ENCODE measurements at places on chromosomes 16 and 17. TPM values are rescaled to one million over a fixed set of nuclear protein-coding genes. Genes with fewer than 3 reads are reported as not detected.

GRCh38 chr17:50953831-50954601 lies 87.9 kb upstream of the TOB1 start:
- DNase-seq, result no peak

- no peak for DNase-seq
Observed at GRCh38 chr16:23959752-23960072, 123.9 kb downstream of the PRKCB start.

The MYOCD gene
- total RNA-seq, result 82.1 TPM

GRCh38 chr17:42474276-42474675 lies 15.6 kb downstream of the ATP6V0A1 start:
- DNase-seq, result no peak

DNA sequence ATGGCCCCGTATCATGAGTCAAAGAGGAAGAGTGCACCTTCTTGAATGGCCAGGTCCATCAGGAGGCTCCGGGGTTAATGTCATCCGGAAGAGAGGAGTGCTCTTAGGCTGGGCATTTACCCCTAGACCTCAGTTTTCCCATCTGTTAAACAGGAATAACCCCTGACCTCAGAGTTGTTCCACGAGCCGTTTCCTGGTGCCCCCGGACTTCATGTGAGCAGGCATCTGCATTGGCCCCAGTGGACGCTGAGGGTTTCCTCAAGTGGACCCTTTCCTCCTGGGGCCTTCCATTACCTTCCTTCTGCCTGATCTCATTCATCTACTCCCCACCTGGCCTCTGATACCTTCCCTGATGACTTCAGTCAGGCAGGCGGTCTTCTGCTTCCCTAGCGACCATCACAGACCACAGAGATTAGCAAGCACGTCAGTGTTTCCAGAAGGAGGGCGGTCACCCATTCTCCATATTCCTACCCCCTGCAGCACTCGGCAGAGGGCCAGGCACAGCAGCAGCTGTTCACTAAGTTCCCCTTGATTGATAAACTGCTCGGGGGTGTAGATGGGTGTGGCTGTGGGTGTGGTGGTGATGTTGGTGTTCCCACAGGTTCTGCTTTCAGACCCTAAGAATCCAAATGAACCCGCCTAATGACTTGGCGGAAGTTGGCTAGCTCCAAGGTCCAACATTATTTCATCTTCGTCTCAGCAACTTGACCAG lies 346.6 kb upstream of the TNRC6C start:
- no peak for DNase-seq

GRCh38 chr16:77403732-77404131 lies 31.1 kb downstream of the ADAMTS18 start:
- no peak for DNase-seq

DNA sequence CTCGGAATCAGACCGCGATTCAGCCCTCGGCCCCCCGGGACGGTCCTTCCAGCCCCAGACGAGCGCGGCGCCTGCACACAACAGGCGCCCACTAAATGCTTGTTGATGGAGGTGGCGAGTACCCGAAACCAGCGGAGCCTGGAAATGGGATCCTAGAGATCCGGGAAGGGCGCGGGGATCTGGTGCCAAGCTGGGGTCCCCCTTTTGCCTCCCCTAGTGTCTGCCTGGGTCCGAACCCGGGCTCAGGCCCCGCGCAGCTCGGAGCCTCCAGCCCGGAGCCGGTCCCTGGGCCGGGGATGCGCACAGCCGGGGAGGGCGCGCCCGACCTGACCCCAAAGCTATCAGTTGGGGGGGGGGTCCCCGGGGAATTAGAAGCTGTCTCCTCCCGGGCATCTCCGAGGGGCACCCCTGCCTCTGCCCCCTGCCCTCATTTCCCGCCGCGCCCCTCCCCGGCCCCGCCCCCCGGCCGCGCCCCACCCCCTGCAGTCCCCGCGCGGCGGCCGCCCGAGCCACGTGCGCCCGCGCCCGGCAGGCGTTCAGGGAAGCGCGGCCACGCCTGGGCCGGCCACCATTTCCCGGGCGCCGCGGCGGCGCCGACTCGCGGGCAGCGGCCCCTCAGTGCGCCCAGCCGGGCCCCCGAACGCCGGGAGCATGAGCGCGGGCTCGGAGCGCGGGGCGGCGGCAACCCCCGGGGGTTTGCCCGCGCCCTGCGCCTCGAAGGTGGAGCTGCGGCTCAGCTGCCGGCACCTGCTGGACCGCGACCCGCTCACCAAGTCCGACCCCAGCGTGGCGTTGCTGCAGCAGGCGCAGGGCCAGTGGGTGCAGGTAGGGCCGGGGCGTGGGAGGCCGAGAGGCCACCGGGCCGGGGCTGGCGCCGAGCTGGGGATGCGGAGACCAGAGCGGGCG lies at the start of gene CPNE7:
Gene CPNE7, plus strand, starts transcription at position 512 of the 906 bp plus-strand sequence. Its CDS starts 140 bp downstream, at position 652.
- no peak for DNase-seq

The MOSMO gene
- 11.9 TPM for total RNA-seq

The OR2C1 gene
- total RNA-seq, result not detected

GRCh38 chr16:28181515-28181914 lies 30.2 kb downstream of the XPO6 start:
- no peak for DNase-seq

- no peak for DNase-seq
Observed at GRCh38 chr16:56672761-56673536, 3.3 kb downstream of the MT1H start.

- DNase-seq, result no peak
Observed at GRCh38 chr17:2967515-2967914, 95.9 kb downstream of the OR1D5 start.

GRCh38 chr16:70681382-70682238 lies 4.2 kb downstream of the MTSS2 start:
- DNase-seq, result no peak

The SLC5A10 gene
- total RNA-seq, result 0.13 TPM

- no peak for DNase-seq
Observed at GRCh38 chr17:3722716-3723115, 987 bp upstream of the HASPIN start.

- DNase-seq, result no peak
Observed at GRCh38 chr16:23859713-23860269, 24.0 kb downstream of the PRKCB start.

DNA sequence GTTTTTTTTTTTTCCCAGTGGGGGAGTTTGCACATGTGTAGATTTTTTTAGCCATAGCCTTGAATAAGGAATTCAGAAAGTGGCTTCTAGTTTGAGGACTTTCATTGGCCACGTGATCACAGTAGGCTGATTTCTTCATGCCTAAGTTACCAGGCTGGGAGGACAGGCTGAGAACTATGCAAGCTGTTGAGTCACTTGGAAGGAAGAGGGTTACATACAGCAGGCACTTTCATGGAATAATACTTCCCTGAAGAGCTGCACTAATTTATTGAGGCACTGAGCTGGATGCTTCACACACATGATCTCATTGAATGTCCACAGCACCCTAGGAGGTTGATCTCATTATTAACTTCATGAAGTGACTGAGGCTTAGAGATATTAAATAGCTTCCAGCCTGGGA lies 22.8 kb downstream of the PRKCB start:
- DNase-seq, result no peak

DNA sequence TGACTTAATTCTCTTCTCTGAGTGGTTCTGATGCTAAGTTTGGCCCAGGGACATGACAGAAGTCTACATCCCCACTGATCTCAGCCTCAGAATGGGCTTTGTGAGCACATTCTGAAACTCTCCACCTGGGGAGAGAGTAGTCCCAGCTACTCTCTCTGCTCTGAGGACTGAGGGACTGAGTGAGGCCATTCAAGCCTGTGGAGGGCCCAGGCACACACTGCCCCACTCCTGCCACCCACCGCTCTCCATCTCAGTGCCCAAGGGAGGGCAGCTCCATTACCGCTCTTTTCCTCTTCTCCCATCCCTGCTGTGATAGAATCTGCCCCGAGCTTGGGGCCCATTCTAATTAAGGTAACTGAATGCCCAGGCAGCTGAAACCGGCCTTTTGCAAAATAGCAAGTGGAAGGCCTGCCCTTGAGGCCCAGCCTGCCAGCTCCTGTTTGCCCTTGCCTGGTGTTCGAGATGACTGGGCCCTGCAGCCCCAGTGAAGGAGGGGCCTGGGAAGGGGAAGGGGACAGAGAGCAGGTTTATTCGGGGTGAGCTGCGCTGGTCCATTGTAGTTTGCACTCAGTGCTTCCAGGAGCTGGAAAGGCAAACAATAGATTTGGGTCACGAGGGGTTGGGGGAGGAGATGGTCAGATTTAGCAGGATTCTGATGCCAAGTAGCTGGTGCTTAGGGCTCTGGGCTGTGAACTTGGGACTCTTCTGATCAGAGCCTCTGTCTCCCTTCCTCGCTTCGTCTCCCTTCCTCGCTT lies 76.2 kb downstream of the RAB11FIP4 start:
- DNase-seq, result no peak

The FOXF1 gene
- 0.16 TPM for total RNA-seq

- no peak for DNase-seq
Observed at GRCh38 chr16:83932955-83933673, 19.9 kb upstream of the OSGIN1 start.

DNA sequence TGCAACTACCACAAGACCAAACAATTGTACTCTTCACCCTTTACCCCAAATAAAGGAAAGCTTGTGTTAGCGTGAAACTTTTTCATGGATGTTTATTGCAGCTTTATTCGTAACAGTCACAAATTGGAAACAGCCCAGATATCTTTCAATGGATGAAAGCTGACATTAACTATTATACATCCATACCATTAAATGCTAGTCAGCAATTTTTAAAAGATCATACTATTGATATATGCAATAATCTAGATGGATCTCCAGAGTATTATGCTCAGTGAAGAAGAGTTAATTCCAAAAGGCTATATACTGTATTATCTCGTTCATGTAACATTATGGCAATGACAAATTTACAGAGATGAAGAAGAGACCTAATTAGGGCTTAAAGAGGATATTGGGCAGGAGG lies 1491.2 kb upstream of the CDH8 start:
- DNase-seq, result no peak

Data from cardiac septum (tissue), 1 donor.